Nephron progenitor cell (in vitro differentiated cells): ENCODE measurements at places on chromosomes 16 and 17.

DNA sequence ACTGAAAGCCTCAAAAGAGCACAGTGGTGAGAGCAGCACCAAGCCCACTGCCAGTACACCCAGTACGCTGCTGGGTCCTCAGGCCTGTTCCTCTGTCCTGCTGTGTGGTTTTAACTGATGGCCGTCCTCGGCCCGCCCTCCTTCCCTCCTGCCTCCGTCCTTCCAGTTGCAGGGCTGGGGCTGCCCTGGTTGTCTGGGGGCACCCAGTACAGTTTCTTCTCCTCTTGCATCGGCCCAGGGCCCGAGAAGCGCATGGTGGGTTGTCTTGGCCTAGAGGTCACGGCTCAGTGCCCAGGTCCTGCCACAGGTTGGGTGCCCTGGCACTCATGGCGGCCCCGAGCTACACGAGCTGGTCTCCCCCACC is 70.8 kb upstream of the KCTD5 start:
- DNase-seq = no peak

DNA sequence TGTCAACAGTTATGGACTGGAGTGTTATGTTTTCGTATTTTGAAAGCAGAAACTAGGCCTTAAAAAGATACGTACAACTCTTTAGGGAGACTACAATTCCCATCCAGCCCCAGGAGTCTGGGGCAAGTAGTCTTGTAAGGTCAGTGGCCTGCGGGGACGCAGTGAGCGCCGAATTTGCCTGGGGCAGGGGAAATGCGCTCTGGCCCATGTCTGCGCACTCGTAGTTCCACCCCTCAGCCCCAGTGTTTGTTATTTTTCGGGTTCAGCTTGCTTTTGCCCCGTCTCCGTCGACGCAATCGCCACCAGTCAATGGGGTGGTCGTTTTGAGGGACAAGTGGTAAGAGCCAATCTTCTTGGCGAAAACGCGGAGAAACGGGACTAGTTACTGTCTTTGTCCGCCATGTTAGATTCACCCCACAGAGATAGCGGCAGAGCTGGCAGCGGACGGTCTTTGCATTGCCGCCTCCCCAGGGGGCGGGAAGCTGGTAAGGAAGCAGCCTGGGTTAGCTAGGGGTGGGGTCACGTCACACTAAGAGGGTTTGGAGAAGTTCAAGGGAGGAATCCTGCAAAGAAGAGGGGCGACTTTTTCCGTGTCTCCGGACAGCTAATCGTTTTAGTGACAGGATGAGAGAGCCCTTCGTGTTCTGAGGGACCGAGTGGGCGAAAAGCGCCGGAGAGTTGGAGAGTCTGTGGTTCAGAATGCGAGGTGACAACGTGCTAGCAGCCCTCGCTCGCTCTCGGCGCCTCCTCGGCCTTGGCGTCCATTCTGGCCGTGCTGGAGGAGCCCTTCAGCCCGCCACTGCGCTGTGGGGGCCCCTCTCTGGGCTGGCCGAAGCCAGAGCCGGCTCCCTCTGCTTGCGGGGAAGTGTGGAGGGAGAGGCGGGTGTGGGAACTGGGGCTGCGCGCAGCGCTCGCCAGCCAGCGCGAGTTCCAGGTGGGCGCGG is 1.1 kb upstream of the BRCA1 start:
- no peak for DNase-seq

DNA sequence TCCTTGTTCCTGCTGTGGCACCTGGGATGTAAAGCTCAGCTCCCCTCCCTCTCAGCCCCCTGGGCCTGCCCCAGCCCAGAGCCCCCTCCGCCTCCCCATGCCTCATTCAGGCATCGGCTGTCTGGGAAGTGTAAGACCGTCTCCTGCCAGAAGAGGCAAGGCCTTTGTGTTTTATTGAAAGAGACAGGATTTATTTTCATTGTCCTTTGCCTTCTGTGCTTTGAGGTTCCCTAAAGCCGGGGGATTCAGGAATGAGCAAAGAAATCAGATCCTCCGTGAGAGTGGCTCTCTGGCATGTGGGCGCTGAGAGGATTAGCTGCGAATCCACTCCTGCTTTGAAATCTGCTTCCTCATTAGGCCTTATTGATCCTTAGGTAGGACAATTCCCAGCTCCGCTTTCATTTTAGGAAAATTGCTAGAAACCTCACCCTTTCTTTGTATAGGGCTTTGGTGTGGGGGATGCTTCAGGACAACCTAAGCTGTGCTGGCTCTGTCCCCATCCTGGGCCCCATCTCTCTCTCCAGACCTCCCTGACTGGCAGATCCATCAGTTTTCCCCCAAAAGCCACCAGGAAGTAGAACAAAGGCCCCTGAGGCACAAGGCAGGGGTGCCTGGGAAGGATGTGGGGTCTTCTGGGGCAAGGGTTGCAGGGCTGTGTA is 211.5 kb upstream of the TNRC6C start:
- no peak for DNase-seq

- DNase-seq = no peak
These were observed 29.9 kb upstream of the PRM1 start for GRCh38 chr16:11310997-11311561.

DNA sequence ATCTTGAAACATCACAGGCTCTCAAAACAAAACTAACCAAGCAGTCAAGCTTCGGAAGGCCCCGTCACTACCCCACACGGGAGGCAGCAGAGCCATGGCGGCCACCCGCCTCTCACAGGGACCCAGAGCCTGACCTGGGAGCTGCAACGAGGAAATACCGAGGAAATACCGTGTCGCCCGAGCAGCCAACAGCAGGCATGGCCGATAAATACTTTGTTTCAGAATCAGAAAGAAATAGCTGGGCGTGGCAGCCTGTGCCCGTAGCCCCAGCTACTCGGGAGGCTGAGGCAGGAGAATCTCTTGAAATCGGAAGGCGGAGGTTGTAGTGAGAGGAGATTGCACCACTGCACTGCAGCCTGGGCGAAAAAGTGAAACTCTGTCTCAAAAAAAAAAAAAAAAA is 6.9 kb downstream of the LMF1 start:
- no peak for DNase-seq

- DNase-seq = no peak
These were observed 23.6 kb upstream of the USP22 start for GRCh38 chr17:21066394-21066793.

GRCh38 chr16:26983426-26983825 is 83.3 kb upstream of the C16orf82 start:
- no peak for DNase-seq
